Right lobe of liver (tissue), 6 donors: ENCODE measurements at places on chromosomes 7 and 10. TPM values are rescaled to one million over a fixed set of nuclear protein-coding genes. Genes with fewer than 3 reads are reported as not detected.

The GSDME gene
- 5.8 TPM for total RNA-seq

The TMEM236 gene
- total RNA-seq, result 0.06 TPM

- DNase-seq, result no peak
- H3K27ac ChIP-seq, result no peak overlapping the region
- no peaks in the 10 kb centered on the region for H3K36me3 ChIP-seq
These were observed 121.1 kb upstream of the ZEB1 start for GRCh38 chr10:31197886-31198285.

DNA sequence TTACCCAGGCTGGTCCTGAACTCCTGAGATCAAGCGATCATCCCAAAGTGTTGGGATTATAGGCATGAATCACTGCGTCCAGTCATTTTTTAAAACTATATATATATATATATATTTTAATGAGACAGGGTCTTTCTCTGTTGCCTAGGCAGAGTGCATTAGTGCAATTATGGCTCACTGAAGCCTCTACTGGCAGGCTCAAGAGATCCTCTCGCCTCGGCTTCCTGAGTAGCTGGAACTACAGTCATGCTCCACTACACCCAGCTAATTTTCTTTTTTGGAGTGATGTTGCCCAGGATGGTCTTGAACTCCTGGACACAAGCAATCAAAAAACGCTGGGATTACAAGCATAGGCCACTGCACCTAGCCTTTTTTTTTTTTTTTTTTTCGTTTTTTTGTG, 55.3 kb upstream of the KAT6B start:
- H3K4me3 ChIP-seq, result no peak overlapping the region
- no peak for DNase-seq
- H3K4me1 ChIP-seq, result no peaks in the 10 kb centered on the region

GRCh38 chr10:110324201-110324804, 19.6 kb upstream of the SMNDC1 start:
- no peak for DNase-seq
- H3K4me1 ChIP-seq, result no peaks in the 10 kb centered on the region
- no peaks in the 10 kb centered on the region for H3K36me3 ChIP-seq

GRCh38 chr10:79090134-79090803, 21.5 kb downstream of the ZMIZ1 start:
- H3K27ac ChIP-seq, result no peak overlapping the region
- no peak overlapping the region for H3K4me3 ChIP-seq
- peaks cover 73% of the 10 kb centered on the region for H3K4me1 ChIP-seq
- no peak for DNase-seq
- H3K27me3 ChIP-seq, result no peaks in the 10 kb centered on the region
- H3K36me3 ChIP-seq, result no peaks in the 10 kb centered on the region

DNA sequence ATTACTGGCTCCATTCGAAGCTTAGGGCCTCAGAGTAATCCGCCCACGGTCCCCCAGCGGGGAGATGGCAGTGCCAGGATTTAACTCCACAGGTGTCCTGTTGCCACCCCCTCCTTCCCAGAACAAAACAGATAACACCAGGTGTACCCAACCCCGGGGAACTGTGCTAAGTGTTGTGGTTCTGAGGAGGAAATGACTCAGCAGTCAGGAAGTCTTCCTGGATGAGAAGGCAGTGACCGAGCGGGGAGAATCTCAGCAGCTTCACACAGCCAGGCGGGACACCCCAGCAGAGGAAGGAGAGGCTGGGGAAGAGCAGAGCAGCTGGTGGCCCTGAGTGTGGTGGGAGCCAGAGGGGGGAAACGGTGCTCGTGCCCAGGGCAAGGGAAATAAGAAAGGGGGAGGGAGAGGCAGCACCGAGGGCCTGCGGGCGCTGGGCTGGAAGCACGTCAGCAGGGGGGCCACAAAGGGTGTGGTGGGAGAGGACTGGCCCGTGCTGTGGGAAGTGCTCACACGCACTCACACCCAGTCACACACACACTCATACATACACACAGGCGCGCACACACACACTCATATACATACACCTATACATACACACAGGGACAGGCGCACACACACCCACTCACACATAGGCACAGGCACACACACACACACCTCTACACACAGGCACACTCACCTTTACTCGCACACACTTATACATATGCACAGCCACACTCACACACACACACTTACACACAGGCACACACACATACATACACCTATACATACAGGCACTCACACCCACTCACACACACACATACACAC, 59.8 kb upstream of the CHST15 start:
- H3K4me1 ChIP-seq, result peaks cover 4% of the 10 kb centered on the region
- H3K27me3 ChIP-seq, result no peaks in the 10 kb centered on the region
- peak; percentile 59 for DNase-seq
- no peaks in the 10 kb centered on the region for H3K36me3 ChIP-seq
- H3K4me3 ChIP-seq, result no peak overlapping the region
- peak overlapping the region; percentile 49 for H3K27ac ChIP-seq
